ENCODE measurements at places on chromosomes 1 and 21.

DNA sequence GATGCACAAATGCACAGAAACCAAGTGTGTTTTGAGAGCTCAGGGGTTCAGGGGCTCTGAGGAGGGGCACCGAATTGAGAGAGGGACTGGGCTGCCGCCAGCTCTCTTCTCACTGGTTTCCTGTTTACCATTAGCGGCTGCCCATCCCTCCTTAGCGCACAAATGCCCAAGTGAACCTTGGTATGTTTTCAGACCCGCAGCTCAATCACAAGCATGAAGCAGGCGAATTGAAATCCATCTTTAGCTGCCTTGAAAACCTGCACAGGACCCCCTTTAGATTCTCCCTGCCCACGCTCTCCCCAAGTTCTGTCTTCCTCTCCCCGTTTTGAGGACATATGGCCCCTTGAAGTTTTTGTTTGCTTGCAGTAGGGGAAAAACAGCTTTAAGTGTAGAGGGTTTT lies 61.1 kb upstream of the ACOT11 start:
- DNase-seq = no peak

GRCh38 chr1:156860628-156861423 lies at the start of gene NTRK1:
Gene NTRK1 (plus strand): TSS chr1:156860865. CDS start chr1:156860935, 70 bp downstream.
- peak; percentile 53 for DNase-seq

GRCh38 chr1:15633756-15634420 lies 16.6 kb downstream of the DDI2 start:
- no peak for DNase-seq

GRCh38 chr1:230174471-230175162 lies 107.6 kb downstream of the GALNT2 start:
- no peak for DNase-seq

- DNase-seq = no peak
Measured at GRCh38 chr1:236035681-236036101, 29.2 kb downstream of the NID1 start.

DNA sequence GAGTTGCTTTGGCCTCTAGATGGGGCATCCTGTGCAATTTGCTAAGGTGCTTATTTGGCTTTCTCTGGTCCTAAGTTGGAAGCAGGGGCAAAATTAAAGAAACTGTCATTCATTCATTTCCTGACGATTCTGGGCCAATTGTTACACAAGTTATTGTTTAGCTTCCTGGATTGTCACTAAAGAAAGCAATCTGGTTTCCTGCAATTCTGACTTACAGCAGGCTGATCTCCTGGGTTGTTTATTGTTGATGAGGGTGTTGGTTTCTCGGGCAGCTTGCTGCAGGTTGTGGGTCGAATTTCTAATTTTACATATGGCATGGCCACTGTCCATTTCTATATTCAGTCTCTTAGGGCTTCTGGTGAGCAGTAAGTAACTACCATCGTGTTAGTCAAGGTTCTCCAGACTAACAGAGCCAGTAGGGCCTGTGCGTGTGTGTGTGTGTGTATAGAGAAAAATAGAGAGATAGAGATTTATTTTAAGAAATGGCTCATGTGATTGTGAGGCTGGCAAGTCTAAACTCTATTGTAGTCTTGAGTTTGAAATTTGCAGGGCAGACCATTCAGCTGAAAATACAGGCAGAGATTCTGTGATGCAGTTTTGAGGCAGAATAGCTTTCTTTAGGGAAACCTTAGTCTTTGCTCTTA lies 30.4 kb downstream of the CTH start:
- DNase-seq = no peak

DNA sequence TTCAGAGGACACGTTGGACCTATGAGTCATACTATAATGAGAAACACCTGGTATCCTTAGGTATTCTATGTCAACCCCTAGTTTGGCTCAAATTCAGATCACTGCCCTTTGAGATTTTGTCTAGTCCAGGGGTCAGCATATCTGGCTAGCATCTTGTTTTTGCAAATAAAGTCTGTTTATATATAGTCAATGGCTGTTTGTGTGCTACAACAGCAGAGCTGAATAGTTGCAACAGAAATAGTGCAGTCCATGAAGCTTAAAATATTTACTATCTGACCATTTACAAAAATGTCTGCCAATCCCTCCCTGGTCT lies 48.5 kb upstream of the EDEM3 start:
- DNase-seq = no peak

DNA sequence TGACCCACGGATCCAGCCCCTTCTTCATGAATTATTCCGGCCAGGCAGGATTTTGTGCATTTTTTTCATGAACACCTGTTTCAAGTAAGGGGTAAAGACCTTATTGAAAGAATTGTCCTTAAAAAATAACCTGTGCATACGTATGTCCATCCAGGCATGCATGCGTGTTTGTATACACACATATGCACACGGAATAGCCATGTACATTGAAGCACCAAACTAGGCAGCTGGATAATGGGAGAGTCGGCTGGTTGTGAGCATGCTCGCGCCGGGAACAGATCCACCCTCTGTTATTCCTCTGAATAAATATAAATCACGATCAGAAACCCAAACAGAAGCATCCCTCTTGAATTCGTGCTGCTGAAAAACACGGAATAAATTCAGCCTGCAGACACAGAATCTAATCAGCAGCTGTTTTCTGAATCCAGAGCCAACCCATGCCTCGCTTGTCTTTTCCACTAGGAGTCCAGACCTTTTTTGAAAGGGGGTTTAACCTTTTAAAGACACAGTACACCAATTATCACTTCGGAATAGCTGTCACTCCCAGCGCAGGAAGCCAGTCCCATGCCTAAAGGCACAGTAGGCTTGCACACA lies at the start of gene HIVEP3:
HIVEP3 (minus strand) TSS at position 473 of the 594 bp plus-strand sequence.
- no peak for DNase-seq

- DNase-seq = no peak
Measured at GRCh38 chr1:32967888-32968568, 3.4 kb upstream of the RNF19B start.

GRCh38 chr1:220420726-220421125 lies 107.2 kb upstream of the MARK1 start:
- no peak for DNase-seq

DNA sequence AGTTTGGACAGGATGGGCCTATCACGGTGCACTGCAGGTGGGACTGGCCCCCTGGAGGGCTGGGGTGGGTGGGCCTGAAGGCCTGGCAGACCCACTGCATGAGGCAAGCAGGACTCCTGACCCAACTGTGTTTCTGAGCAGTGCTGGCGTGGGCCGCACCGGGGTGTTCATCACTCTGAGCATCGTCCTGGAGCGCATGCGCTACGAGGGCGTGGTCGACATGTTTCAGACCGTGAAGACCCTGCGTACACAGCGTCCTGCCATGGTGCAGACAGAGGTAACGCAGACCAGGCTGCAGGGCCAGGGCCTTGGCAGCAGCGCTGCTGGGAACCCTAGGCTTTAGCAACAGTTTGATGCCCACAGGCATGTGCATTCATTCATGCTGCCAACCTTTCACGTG lies 29.0 kb upstream of the KDM4A start:
- DNase-seq = no peak

DNA sequence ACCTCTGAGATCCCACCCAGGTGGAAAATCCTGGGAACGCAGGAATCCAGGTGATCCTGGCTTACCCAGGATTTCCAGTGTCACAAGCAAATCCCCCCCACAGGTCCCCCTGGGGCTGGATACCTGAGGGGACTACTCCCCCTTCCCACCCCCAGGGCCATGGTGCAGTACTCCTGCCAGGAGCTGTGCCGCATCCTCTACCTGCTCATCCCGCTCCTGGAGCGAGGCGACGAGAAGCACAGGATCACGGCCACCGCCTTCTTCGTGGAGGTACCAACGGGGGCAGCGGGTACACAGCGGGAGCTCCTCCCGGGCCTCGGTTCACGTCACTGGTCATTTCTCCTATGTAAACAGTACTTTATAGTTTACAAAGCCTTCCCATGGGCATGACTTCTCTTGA lies 20.4 kb upstream of the TTC4 start:
- DNase-seq = no peak

DNA sequence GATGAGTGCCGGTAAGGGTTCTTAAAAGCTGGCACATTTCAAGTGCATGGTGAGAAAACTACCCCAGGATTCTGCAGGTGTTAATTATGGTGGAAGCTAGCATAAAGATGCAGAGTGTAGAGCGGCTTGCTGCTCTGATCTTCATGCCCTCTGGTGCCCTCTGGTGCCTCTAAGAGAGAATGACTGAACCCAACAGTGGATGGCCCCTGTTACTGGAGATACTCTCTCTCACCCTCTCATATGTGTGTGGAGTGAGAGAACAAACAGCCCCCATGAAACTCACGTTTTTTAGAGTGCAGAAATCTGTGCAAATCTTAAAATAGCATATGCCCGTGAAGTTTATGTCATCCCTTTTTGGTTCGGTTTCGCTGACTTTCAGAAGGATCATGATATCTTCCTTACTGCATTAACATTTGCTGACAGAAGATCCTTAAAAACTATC lies 90.0 kb downstream of the GRIK1 start:
- DNase-seq = peak; percentile 19

DNA sequence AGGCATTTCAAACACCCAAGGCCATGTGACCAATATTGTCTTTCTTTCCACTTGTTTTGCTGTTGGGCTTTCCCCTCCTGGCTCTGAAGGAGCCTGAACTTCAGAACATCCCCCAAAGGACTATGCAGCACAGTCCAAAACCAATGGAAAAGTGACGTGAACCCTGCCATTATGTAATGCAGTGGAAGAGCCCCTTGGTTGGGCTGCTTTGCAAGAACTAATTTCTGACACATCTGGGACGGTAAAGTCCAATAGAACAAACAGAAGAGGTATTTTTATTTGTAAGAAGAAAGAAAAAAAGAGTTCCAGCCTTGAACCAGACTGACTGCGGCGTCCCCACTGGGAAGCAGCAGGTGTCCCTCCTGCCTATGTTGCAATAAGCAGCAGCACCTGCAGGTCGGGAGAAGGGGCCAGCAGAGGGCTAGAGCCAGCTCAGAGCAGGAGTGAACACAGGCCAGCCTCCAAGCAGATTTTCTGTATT lies 116.7 kb downstream of the CDC7 start:
- DNase-seq = no peak

- DNase-seq = no peak
Measured at GRCh38 chr1:42340093-42340492, 5.1 kb upstream of the FOXJ3 start.

DNA sequence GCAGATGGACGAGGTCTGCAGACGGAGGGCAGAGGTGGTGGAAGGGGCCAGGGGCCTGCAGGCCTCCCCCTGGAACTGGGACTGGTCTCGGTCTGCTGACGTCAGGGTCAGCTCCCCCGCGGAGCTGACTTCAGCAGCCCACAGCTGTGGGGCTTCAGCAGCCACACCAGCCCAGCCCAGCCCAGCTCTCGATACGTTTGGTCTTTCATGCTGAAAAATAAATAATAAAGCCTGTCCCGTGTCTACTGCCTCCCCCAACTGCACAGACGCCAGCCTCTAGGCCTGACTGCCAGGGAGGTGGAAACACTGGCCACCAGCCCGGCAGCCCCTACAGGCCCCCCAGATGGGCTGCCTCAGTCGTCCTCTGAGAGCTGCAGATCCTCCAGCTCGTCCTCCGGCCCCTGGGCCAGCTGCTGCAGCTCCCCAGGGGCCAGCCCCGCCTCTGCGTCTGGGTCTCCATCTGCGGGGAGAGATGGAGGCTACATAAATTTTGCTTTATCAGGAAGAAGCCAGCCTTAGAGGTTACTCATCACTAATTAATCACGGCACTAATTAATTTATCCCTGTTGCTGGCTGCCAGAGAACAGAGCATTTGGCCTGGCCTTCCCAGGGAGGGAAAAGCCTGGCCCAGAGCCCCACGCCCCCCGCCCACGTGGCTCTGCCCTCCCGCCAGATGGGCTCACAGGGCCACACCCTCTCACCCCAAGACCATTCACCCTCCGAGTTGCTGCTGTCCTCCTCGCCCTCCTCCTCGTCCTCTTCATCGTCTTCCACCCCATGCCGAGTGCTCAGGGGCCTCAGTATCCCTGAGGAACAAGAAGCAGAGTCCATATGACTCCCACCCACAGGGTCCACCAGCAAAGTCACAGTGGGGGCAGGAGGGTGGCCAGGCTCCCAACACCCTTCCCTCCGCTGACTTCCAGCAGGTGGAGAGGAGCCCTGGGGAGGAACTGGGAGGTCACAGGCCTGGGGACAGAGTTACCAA lies 14.4 kb downstream of the NOC2L start:
- DNase-seq = no peak

DNA sequence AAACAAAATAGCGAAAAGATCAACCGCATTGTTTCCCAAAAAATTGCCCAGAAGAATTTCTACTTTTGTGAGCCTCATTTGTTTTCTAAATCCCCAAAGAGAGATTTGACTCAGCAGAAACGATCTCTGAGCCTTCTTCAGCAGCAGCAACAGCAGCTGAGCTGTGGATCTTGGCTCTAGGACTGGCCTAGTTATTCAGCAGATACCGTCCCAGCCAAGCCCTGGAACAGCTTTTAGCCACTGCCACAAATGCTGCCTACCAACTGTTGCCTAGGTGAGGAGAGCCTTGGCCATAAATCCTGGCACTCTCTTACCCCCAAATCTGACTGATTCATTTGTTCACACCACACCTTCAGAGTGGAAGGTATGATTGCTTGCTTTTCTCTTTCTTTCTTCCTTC lies 320.1 kb downstream of the TGFB2 start:
- DNase-seq = no peak

DNA sequence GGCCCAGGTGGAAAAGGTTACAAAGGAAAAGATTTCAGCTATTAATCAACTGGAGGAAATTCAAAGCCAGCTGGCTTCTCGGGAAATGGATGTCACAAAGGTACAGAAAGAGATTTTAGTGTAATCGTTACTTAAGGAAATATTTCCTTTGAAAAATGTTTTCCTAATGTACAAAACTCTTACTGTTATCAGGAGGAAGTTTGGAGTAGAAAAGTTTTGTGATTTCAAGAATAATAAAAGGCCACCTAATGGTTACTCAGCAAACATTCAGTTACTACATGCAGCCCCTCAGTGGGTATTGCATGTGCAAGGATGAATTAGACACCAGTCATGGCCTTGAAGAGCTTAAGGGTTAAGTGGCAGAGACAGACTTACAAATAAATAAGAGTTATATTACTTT lies 85.2 kb downstream of the SDCCAG8 start:
- no peak for DNase-seq

DNA sequence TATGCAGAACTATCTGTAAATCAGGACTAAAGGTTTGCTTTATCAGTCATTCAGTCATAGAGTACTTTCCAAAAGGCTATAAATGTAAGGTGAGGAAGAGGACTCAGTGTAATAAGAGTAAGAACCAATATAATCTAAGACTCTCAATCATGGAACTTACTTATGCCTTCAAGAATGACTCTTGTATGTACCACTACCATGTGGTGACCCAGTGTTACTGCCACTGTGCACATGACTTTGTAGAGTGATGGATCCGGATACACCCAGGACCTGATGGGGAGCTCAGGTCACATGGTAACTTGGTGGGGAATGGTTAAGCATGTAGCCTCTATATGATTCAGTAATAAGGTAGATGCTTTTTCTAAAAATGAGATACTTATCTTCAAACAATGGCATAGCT lies 2099.8 kb downstream of the MRPL39 start:
- no peak for DNase-seq

GRCh38 chr1:230142608-230143210 lies 75.7 kb downstream of the GALNT2 start:
- DNase-seq = no peak

Data from naive thymus-derived CD8-positive, alpha-beta T cell (primary cell).